ENCODE measurements at places on chromosomes 5 and 9.

- DNase-seq = no peak
Observed at GRCh38 chr9:110742741-110743371, 74.3 kb downstream of the MUSK start.

- DNase-seq = no peak
Observed at GRCh38 chr5:160556846-160557245, 135.2 kb downstream of the PTTG1 start.

DNA sequence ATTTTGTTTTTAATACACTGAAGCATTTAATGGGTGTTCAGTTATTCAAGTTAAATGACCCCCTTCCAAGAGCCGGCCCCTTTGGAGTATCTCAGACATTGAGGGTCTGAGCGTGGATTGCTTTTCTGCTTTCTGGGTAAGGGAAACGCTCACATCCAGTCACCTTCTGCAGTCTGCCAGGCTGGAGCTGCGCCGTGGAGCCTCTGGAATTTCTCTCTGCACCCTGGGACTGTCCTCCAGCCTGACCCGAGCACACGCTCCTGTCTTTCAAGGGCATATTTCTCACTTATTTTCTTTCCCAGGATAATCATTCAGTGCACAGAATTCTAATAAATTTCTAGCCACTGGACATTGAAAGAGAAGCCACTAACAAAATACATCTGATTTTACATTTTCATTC lies 13.4 kb downstream of the FAM240B start:
- no peak for DNase-seq

DNA sequence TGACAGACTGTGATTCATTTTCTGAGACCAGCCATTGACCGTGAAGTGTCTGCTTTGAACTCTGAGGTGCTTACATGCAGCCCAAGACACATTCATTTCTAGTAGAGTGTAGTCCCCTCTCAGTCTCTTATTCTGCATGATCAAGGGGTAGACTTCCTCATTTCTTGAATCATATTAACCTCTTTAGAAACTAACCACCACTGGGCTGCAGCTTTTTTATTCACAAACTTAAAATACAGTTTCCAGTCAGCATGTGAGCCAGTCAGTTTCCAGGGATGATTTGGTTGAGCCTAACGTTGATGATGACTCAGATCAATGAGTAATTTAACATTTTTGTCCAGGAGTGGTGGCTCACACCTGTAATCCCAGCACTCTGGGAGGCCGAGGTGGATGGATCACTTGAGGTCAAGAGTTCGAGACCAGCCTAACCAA lies 59.2 kb downstream of the OTULIN start:
- DNase-seq = no peak

DNA sequence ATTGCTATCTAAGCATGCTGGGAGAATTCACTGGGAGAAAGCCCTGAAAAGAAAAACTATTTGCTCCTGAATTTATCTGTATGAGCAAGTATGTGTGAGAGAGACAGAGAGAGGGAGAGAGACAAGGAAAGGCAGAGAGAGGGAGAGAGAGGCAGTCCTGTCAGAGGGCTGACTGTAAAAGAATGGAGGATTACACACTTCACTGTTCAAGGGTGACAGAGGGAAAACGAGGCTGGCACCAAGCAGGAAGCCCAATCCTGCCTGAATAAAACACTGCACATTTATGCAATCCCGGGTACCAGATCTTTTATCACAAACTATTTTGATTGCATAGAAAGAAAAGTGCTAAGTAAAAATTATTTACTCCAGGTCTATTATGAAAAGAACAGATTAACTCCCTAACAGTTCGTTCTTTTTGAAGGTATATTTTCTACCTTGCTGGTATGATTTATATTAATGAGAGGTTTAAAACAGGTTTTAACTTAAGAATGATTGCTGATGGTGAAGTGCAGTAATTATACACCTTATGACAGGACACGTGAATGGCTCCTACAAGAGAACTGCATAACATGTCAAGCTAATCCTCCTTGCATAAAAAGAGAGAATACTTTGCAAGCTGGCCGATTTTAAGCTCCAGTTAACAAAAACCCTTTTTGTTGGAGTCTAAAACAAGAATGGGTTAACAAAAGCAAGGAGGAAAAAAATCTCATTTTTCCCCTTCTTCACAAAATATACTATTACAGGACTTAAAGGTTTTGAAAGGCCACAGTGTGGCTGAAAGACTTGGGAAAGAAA lies 82.5 kb downstream of the NFIB start:
- DNase-seq = no peak

DNA sequence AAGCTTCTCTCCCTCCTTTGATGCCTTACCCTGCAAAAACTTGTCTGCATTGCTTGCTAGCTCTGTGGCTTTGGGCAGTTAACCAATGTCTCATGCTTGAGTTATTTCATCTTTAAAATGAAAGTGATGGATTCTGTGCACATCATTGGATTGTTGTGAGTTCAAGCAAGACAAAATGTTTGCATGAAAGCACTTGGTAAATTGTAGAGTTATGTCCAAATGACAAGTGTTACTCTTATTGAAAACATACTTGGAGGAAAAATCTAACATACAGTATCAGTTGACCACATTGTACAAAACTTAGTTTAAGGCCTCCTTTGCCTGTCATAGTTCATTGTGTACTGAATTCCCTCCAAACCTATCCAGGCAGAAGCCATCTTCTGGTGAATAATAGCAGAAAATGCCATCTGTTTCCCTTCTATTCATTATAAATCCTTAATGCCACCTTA lies 30.0 kb downstream of the TGFBR1 start:
- DNase-seq = no peak

- no peak for DNase-seq
Observed at GRCh38 chr9:5920860-5921328, 30.2 kb downstream of the MLANA start.

DNA sequence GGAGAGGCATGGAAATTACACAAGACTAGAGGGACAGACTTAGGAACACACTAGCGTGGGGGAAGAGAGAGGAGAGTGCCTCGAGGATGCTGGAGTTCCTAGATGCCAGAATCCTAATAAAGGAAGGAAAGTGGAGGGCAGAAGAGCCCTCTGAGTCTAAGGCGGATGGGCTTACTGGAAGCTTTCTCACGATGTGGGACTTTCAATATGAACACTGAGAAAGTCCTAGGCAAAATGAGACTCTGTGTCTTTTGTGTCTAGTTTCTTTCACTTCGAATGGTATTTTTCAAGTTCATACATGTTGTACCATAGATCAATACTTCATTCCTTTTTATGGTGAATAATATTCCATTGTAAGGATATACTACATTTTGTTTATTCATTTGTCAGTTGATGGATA lies 239.4 kb downstream of the NSG2 start:
- no peak for DNase-seq

GRCh38 chr5:38446029-38446522 lies 110.4 kb downstream of the LIFR start:
- no peak for DNase-seq

GRCh38 chr5:78289911-78290310 lies 4.6 kb downstream of the AP3B1 start:
- DNase-seq = no peak

DNA sequence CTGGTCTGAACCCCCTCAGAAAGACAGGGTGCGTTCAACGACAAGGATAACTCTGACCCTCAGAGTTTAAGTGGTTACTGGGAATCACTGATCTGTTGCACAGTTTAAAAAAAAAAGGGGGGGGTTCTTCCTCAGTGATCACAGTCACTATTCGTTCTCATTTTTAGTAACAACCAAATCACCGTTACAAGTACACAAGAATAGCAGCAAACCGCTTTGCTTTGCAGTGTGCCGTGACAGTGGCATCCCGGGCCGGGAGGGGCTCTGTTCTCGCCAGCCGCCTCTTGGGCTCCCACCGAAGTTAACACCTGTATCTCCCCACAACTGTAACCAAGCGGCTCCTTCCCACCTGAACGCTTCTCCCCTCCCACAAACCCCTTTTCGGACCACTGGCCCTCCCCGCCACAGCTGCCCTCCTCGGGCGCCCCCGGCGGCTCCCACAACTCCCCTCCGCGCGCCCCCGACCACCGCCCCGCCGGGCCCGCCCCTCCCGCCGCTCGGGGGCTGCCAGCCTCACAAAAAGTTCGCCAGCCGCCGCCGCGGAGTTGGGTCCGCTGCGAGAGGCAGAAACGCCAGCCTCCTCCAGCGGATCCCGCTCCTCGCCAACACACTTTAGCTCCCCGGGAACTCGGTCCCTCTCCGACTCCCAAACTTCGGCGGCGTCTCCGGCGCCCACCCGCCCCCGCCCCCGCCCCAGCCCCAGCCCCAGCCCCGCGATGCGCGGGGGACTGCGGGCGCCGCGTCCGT lies 1.2 kb downstream of the SSBP2 start:
- DNase-seq = peak; percentile 6

GRCh38 chr9:30982301-30982700 lies 1402.1 kb upstream of the ACO1 start:
- no peak for DNase-seq

DNA sequence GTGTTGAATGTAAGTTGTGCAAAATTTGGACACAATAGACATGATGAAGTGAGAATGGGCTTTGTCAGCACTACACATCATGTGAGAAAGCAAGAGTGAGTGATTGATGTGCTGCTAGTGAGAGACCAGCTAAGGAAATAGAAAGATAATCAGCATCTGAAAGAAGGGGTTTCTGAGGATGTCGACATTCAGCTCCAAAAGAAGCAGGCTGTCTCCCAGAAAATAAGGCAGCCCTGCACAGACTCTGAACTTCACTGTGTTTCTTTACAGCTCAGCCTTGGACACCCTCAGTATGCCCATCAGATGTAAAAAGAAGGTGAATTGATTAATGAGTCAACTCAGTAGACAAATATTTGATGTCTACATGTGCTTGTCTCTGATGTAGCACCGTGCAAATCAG lies 80.8 kb upstream of the ADCY2 start:
- no peak for DNase-seq

DNA sequence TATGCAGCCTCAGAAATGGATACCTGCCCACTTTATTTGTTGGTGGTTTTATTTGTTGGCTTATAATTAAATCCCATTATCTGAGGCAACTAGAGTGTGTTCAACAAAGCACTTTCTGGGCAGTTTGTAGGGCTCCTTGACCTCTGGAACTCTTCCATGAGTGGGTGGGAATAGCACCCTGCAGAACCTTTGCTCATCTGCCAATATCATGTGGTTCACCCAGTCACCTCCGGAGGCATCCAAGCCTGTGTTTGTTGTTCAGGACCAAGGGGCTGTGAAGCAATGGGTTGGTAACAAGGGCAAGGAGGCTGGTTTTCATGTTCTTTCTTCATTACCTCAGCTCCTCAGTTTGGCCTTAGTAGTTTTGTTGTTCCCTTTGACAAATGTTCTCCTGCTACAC lies 314.0 kb downstream of the NDUFS4 start:
- no peak for DNase-seq

DNA sequence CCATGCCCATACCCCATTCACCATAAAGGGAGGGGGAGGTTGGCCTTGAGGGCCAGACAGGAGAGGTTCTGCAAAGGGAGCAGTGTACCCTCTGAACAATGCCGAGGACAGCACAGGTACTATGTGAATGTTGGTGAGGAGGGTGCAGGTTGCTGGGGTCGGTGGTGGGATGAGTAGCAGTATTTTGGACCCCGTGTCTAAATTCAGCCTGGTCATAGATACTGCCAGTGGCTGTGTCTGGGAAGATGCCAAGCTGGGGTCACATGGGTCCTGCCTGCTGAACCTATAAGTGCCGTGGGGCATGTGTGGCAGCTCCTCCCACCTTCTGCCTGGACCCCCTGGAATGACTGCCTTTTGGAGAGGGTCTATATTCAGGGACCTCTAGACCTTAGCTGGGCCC lies 11.4 kb upstream of the SPINK4 start:
- DNase-seq = no peak

DNA sequence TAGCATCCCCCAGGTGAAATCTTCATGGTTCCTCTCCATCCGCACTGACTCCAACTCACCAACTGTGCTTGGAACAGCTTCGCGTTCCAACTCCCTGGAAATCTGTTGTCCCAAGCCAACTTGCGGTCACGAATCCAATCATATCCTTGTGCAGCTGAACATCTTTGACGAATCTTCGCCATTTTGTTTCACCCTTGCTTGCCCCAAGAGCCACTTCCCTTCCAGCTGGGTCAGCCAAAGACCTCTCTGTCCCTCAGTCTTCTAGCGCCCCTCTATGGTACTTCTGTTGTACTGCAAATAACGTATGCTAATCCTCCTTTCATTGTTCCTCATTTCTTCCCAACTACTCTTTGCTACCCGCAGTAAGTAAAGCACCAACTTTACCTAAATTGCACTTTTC lies 61.0 kb upstream of the TARS1 start:
- DNase-seq = no peak

GRCh38 chr5:41841325-41841724 lies 28.9 kb downstream of the OXCT1 start:
- no peak for DNase-seq

DNA sequence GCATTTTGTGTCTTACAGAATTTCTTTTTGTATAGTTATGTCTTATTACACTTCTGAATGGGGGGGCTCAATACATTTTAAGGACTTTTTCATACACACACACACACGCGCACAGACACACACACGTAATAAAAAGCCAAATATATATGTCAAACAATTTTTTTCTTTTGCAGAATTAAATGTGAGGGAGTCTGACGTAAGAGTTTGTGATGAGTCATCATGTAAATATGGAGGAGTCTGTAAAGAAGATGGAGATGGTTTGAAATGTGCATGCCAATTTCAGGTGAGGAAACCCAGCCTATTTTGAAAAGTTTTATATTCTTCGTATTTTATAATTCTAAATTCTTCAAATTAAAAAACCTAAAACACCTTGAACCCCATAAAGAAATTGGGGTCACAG lies 25.6 kb downstream of the TMEFF1 start:
- DNase-seq = no peak

DNA sequence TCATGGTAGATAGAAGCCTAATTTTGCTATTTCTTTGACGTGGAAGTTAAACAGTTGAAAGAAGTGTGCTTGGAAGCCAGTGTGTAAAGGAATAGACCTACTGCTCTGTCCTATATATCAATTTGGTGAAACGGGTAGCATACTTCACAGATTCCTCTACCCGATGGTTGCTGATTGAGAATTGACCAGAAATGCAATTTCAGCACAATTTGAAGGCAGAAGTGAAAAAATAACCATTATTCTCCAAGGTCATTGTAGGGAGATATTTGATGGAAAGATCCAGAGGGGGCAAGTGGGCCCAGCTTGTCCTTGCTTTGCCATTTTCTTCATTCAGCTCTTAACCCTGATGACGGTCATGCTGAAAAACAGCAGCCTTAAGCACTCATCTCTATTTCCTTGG lies 15.3 kb downstream of the CDH12 start:
- no peak for DNase-seq

GRCh38 chr5:127810707-127811490 lies 107.7 kb downstream of the CCDC192 start:
- no peak for DNase-seq
